ENCODE measurements at places on chromosomes 3 and 15.

GRCh38 chr15:80246425-80246894 lies 5.6 kb downstream of the CTXND1 start:
- DNase-seq: no peak

- peak; percentile 8 for DNase-seq
These were observed 149.3 kb upstream of the CBLB start for GRCh38 chr3:106018102-106018501.

DNA sequence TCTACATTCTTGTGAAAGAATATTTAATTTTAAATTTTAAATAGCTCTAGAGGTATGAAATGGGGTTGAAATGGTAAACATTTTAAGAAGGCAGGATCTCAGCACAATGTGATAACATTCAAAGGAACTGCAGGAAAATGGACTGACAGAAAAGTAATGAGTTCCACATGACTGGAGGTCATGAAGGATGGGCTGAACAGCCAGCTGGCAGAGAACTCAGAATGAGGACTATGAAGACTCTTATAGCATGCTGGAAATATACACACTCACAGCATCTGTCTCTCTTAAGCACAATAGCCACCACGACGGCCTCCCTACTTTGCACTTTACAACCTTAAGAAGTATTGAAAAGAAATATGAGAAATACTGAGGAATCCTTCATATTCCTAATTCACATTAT lies 94.7 kb downstream of the TNIK start:
- DNase-seq: no peak

DNA sequence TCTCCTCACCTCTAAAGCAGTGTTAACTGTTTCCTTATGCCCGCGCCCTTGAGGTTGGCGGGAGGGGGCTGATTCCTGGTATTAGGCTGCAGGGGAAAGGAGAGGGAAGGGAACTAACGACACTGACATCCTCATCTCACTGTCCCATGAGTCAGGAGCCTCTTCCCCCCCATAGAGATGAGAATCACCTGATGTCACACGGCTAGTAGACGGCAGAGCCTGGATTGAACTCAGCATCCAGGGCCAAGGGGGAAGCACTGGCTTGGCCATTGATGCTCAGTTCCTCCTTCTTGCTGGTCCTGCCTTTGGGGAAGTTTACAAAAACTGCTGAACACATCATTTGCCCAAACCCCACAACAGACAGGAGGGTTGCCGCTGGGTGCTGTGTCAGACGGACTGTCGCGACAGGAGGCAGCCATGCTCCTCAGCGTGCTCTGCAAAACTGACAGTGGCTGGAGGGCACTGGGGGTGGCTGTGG lies 38.5 kb downstream of the IDH2 start:
- no peak for DNase-seq

- DNase-seq: peak; percentile 70
These were observed 57.5 kb upstream of the ITGA11 start for GRCh38 chr15:68489421-68489820.

- DNase-seq: no peak
These were observed 74.1 kb downstream of the SLCO3A1 start for GRCh38 chr15:91927585-91927984.

- no peak for DNase-seq
These were observed 543.5 kb downstream of the GABRG3 start for GRCh38 chr15:27514526-27514925.

GRCh38 chr15:94602754-94603470 lies 371.6 kb downstream of the MCTP2 start:
- no peak for DNase-seq

DNA sequence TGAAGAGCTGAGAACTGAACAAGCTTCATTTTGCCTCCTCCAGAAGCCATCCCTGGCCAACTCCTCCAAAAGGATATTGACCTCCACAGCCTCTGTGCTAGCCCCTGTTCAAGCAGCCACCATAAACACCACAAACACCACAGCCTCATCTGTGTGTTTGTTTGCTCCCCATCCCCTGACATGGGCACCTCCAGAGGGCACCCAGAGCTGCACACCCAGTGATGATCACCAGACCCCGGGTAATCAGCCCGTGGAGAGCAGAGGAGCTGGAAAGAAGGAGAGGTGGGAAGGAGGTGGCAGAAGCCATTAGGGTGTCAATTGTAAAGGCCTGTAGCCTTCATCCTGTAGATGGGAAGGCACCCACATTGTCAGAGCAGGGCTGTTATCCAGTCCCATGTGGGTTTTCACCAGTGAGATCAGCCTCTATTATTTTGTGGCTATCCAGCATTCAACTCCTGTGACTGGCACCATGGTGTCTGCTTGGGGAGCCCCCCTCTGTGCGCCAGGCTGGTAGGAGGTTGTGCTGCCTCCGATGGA lies 6.8 kb upstream of the WNT7A start:
- DNase-seq: no peak

DNA sequence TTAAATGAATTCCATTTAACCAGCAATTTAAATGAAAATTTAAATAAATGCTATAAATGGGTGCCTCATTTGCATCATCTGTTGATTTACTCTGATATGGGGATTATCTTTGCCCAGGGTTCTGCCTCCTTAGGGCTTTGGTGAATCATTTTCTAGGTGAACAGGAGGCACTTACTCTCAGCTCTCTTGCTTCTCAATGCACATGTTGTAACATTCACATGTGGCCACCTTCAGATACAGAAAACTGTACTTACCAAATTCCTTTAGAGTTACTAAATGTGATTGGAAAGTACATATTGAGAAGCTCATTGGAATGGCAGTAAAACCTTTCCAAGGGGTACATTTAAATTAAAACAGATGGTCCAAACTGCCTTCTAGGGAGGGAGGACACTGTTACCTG lies 20.8 kb downstream of the GADL1 start:
- DNase-seq: no peak

DNA sequence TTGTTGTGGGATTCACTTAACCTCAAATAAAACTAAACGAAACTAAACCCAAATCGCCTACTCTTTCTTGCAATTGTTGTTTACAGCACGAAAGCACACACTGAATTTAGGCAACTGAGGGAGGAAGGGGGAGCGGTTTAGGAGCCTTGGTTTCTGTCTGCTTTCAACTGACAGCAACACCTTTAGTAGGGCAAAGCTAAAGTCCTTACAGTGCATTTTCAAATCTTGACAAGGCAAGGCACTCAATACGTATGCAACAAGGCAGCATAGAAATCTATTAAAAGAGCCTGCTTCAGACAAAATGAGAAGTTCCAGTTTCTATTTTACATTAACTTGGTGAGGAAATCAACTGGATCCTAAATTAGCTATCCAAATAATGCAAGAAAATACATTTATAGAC lies 174.6 kb downstream of the CHST2 start:
- DNase-seq: no peak

GRCh38 chr3:177147790-177148189 lies 49.5 kb downstream of the TBL1XR1 start:
- DNase-seq: no peak

DNA sequence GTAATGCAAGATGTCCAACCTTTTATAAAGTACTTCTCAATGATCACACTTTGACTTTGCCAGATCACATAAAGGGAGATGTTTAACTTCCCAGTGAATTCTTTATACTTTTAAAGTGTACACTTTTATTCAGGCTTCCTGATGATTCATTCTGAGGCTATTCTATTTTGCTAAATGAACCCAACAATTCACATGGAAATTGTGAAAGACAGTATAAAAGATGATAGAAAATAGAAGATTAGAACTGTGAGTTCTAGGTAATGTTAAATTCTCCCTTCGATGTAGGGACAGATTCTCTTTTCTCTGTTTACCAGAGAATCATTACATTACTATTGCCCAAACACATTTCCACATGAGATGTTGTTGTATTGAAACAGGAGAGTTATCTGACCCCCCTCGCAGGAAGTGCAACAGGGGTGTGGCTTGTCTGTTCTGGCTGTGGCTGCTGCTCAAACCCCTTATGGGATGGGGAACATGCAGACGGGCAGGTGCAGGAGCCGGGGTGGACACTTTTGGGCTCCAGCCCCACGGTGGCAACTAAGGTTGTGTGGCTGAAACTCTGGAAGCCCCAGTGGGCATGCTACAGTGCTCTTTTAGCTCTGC lies 131.3 kb upstream of the LRTM1 start:
- peak; percentile 60 for DNase-seq

GRCh38 chr15:50576166-50576565 lies 29.7 kb upstream of the USP50 start:
- DNase-seq: peak; percentile 28

GRCh38 chr15:72220687-72221086 lies 10.3 kb downstream of the PKM start:
- no peak for DNase-seq

DNA sequence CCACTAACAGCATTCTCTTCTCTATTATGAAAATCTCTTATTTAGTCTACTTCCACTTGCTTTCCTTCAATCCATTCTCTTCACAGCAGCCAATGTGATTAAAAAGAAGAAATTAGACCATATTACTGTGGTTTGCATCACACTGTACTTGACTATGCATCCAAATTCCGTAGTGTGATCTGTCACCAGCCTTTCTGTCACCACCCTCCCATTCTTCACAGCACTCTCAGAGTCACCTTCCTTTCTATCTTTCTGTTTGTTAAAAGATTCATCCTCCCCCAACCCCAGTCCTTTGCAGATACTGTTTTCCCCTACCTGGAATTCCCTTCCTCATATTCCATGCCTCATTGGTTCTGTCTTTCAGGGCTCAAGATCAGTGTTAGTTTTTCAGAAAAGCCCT lies 55.0 kb upstream of the ABHD10 start:
- DNase-seq: no peak

DNA sequence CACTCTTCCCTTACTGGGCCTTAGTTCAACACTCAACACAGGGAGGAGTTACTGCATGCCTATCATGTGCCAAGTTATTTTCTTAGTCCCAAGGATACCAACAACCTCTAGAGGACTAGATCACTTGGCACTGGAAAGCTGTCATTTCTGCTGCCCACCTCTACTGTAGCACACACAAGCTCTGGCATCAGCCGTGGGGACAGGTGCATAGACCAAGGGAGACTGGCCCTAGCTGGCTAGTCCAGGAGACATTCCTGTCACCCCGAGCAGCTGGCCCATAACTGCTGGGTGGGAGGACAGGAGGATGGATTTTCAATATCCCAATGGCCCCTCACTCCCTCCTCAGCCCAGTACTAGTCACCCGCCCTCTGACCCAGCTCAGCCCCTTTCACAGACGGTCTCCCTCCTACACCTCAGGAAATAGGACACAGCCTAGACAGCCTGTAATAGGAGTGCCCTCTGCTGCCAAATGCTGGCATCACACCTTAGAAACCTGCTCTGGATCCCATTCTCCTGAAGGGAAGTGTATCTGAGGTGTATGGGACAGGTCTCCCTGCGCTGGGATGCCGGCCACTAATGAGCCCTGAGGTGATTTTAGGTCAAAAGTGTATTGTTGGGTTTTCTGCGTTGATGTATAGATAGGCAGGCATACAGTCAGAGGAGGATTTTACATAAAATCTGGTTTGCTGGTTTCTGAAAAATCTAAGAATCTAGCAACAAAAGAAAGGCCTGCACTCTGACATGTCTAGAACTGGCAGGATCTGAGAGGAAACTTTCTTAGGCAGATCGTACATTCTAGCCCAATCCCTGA lies 3.4 kb upstream of the DZIP1L start:
- DNase-seq: peak; percentile 79

DNA sequence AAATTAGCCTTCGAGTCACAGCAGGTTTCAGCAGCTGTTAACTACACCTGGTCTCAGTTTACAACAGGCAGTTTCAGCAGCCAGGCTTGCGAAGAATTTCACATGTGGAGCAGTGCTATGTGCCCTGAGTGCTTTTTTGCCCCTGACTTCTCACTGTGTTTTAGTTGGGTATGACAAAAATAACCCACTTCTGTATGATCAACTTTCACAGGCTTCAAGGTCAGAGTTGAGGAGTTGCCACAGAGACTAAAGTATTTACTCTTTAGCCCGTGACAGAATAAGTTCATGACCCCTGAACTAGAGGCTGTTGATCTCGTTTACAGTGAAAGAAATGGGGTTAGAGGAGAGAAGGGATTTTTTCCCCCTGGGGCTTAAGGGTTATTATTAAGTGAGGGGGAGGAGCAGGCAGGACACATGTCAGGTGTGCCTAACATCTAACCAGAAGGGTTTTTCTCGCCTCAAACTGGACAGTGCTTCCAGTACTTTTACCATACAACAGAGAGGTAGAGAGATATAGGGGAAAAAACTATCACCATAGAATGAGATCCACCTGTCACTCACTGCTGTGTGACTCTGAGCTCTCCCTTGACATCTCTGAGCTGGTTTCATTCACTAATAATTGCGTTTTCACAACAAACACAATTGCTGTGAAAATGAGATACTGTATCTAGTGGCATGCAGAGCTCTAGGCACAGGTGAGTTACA lies 14.0 kb upstream of the TOPBP1 start:
- DNase-seq: no peak

DNA sequence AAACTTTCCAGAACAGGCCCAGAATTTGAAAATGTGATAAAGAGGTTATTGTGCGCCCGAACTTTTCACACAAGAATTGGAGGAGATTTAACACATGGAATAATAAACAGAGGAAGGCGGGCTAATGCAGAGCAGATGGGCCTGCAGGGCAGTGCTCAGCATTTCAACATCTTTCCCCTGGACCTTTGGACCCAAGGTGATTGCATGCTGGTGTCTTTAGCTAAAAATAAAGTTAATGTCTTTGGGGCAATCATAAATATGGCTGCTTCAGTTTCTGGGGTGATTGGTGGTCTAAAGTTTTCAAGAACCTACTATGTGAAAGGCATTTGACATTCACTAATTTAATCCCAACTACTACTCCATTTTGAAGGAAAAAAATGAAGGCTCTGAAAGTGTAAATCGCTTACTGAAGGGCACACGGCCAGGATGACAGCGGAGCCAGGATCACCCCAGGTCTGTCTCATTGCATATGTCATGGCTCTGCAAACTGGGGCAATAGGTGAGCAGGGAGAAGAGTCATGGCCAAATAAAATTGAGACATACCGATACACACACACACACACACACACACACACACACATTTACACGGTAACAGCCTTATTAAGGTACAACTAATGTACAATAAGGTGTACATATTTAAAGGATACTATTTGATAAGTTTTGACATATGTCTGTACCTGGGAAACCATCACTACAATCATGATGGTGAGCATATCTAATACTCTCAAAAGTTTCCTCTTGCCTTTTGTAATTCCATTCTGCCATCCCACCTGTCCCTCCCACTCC lies 243.1 kb upstream of the LRRFIP2 start:
- DNase-seq: no peak

DNA sequence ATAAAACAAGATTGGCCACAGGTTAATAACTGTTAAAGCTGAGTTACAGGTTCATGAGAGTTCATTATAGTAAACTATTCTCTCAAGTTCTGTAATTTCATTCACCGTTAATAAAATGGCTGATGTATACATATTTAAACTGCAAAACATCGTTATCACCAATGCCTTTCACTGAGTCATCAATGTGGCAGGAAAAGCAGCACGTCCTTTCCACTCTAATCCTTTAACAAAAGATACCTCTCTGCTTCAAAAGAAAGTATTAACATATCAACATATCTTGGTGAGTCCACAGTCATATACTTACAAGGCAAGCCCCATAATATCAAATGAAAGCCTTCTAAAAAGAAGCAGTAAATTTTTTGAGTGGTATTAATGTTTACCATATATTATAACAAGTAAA lies 54.5 kb downstream of the UACA start:
- no peak for DNase-seq

GRCh38 chr15:47360305-47360704 lies 357.0 kb upstream of the SEMA6D start:
- no peak for DNase-seq
